NCI-H187 (cell line): ENCODE measurements at places on chromosomes 5 and 9.

- DNase-seq: no peak
Observed at GRCh38 chr5:170538696-170539586, 35.1 kb downstream of the KCNIP1 start.

DNA sequence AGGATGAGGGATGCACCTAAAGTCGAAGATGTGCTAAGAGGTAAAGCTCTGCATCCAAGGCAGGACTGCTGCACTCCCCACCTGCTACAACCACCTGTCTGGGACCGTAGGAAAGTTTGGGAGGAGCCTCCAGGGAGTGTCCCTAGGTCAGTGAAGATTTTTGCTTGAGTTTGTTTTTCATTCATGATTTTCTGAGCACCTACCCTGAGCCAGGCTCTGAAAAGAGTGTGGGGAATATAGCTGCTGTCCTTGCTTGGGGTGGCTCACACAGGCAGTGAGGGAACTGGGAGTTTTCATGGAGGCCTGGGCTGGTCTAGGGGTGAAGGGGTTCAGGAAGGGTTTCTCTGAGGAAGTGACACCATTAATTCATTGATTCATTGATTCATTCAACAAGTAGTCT lies 48.9 kb downstream of the SAR1B start:
- no peak for DNase-seq

- DNase-seq: no peak
Observed at GRCh38 chr9:116694785-116695291, 7.7 kb downstream of the TRIM32 start.

- no peak for DNase-seq
Observed at GRCh38 chr9:16068476-16068875, 515.6 kb downstream of the CCDC171 start.

DNA sequence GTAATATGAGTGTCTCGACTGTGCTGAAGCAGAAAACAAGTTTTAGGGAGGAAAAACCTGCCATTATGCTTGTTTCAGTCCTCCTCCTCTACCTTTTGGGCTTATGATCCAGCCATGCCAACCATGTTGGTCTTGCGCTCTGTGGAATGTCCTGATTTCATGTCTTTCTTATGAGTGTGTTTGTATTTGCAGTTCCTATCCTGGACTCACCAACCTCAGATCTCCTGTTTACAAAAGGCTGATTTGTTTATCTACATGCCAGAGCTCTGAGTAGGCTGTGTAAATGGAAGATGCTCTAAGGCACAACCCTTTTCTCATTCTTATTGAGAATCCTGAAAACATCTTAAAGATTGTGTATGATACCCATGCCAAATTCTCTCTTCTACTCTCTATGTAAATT lies 138.6 kb downstream of the ARHGEF28 start:
- no peak for DNase-seq

- no peak for DNase-seq
Observed at GRCh38 chr5:55904152-55904551, 53.0 kb downstream of the IL31RA start.
